ENCODE measurements at places on chromosomes 13 and 19.

DNA sequence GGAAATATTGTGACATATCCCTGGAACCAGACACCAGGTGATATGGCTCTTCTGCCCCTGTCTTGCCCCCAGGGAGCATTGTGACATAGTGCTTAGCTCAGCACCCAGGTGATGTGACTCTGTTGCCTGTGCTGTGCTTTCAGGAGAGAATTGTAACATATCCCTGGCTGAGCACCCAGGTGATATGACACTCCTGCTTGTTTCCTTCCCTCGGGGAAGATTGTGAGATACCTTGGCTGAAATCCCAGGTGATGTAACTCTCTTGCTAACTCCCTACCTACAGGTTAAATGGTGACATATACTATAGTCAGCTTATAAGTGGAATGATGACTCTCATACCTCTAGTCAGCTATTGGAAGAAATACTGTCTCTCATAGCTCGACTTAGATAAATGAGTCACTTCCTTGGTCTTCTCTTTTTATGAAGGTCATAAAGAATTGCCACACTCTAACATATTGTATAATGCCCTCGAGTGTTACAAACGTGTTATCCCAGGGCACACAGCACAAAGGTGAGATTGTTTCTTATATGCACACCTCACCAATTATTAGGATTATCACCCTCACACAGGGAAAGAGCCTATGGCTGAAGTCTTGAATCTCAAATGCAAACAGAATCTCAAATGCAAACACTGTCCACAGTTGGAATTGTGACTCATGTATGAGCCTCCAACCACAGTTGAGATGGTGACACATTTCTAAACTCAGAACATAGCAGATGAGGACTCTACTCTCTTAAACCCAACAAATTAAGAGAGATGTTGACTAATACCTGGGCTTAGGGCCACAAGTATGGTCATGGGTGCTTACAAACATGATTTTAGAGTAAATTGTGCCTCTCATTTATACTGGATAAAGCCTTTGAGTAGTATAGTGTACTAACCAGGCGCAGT is 32.7 kb upstream of the ZNF254 start:
- DNase-seq = no peak

GRCh38 chr13:88704600-88705275 is 1033.6 kb downstream of the SLITRK5 start:
- no peak for DNase-seq

DNA sequence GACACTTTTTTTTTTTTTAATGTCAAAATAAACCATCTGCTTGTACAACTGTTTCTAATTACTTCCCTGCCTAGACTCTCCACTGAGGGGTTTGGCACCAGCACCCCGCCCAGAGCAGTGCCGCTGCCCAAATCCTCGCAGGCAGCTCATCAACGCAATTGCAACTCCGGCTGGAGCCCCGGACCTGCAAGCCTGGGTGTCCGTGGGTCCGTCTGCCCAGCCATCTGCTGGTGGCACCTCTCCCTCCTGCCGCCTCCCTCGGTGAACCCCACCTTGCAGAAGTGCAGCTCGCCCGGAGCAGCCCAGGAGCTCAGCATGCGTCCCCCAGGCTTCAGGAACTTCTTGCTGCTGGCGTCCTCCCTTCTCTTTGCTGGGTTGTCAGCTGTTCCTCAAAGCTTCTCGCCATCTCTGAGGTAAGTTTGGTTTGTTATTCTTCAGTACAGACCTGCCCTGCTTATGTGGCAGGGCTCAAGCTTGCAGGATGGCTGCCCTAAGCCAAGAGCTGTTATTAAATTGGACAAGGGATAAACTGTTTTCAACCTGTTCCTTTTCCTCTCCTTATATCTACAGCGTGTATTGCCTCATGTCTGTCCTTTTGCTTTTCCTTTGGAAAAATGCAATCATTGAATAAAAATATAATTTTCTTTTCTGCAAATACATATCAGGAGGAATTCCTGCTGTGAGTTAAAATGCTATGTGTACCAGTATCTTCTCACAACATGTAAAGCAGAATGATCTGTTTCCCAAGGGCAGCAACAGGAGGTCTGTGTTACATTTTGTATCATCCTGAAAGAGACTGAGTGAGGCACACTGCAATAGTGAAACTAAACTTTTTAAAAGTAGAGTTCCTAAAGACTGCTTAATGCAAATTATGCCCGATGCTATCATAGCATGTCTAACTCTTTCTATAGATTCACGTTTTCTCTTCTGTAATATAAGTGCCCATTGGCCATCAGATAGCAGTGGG is at the start of gene ITGBL1:
Gene ITGBL1 (plus strand): TSS at position 157 of the 967 bp plus-strand sequence. CDS start 159 bp downstream, at position 316.
- DNase-seq = no peak

GRCh38 chr13:111639196-111639705 is 318.8 kb downstream of the TEX29 start:
- DNase-seq = no peak

DNA sequence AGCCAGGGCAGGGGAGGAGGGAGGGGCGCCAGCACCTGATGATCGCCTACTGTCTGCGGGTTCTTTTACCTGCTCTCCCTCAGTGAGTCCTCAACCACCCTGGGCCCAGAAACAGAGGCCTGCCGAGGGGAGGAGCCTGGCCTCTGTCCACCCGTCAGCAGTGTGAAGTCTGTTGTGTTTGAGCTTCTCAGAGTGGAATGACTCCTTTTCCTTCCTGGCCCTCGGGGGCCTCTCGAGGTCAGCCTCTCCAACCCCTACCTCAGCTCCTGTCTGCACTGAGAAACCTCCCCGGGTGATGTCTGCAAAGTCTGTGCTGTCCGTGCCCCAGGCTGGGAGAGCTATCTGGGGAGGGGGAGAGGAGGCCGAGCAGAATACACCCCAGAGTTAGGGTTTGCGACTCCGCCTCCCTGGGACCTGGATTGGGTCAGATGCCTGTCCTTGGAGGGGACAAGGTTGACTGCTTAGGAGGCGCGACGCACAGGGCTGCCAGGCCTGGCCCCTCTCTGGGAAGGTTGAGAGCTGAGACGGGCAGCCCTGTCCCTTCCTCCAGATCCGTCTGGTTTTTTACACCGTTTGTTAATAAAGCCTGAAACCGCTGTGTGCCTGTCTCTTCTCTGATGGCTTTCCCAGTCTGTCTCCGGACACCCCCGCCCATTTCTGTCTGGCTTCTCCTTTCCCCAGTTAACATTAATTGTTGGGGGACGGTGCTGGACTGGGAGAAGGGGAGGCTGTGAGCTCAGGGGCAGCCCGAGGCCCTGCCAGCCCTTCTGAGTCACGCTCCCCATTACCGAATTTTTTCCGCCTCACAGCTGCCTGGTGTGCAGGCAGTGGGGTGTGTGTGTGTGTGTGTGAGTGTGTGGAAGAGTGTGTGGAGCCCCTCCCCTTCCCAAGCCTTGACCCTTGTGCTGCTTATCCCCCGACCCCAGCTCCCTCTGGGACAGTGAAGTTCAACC is 989 bp upstream of the SSC5D start:
- DNase-seq = no peak

DNA sequence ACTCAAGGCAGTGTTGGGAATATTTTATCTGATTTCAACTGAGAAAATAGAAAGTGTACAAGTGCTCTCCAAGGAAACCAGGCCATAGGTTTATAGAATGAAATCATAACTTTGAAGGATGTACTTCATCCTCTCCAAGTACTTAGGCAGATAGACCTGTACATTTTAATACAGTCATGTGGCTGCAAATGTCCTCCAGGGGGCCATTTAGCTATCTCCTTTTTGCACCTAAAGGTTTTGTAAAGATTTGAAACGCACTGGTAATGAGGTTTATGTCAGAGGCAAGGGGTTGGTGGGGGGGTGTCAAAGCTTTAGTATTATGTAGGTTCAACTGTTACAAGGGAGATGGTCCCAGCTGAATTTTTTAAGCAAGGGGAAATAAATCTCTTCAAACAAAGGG is 364.4 kb downstream of the DCT start:
- DNase-seq = no peak

DNA sequence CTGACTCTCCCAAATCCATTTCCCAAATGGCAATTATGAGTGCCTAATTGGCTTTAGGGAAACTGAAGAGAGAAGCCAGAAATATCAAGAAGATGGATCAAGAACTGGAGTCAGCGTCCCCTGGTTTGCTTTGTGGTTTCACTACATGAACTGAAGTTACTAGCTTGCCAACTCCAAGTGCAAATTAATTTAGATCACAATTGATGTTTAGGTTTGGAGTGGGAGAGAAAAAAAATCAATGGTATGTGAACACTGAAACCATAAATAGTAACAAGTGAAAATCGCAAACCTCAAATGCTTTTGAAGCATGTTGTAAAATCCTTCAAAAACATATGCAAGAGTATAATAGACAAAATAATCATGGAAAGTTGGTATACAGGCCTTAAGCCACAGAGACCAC is 1528.6 kb upstream of the SLC10A2 start:
- no peak for DNase-seq

DNA sequence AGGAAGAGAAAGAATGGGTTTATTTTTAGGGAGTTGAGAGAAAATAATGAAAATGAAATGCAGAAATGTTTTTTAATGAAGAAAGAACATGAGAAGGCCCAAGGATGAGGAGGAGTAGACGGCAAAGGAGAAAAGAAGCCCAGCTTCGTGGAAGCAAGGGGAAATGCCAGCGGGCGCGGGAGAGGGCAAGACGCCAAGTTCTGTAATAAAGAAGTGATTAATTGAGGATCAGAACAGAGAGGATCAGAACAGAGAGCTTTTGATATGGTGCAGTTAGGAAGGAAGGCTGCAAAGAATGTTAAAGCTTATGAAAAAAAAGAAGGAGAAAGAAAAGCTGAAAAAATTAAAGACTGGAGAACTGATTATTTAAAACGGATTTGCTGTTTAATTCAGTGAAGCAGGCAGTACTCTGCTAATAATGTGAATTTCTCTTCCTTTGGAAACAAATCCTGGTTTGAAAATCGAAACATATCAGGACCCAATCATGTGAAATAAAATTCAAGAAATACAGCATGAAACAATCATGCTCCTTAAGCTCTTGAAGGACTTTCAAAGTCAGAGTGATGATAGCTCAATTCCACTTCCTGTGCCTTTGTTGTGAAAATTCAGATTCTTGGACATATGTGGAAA is 99.3 kb upstream of the SOX1 start:
- no peak for DNase-seq

DNA sequence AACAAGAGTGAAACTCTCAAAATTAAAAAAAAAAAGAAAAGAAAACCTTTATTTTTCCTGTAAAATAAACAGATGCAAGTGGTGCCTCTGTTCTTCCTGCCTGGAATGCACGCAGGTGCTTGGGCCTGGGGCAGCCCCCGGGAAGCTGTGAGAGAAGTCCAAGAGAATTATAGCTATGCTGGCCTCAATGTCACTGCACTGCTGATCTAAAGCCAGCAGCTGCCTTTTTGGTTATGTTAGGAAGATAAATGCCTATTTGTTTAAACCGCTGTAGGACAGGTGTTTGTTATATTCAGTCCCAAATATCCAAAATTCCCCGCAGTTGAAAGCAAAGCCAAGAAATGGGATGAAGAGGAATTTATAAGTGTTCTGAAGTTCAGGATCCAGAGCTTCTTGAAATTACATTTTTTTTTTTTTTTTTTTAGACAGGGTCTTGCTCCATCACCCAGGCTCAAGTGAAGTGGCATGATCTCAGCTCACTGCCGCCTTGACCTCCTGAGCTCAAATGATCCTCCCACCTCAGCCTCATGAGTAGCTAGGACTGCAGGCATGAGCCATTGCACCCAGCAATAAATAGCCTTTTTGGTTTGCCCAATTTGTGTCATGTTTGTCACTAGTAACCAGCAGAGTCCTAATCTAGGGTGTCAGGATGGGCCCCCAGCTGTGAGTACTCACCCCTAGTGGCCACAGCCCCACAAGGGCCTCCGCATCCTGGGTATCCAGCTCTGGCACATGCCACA is 2.2 kb downstream of the RINL start:
- DNase-seq = no peak

GRCh38 chr19:41998246-41999020 is 4.4 kb upstream of the ATP1A3 start:
- DNase-seq = peak; percentile 3

DNA sequence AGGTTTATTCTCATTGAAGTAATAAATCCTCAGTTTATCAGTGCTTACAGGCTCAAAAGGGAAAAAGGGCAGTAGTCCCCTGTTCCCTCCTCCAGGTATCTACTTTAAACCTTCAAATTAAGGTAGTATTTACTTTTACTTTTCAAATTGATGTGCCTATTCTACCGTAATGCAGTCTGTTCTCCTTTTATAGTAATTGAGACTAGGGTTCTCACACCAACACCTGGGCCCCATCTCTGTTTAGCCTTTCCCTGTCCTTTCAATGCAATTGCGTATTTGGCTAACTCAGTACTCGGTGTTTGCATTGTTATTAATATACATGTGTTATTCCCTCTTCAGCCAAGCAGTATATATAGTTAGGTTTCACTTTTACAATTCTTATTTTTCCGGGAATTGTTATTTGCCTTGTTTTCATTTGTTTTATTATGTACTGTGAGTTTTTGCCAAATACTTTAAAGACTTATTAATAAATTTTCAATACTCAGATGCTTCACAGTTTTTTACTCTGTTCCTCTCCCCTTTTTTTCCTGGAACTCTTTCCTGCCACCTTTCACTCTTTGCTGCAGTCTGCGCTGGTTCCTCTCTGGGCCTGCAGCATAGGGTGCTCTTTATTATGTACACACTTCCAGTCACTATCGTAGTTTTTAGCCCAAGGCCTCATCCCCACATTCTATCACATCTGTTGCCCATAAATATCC is 30.3 kb downstream of the USPL1 start:
- DNase-seq = peak; percentile 19

DNA sequence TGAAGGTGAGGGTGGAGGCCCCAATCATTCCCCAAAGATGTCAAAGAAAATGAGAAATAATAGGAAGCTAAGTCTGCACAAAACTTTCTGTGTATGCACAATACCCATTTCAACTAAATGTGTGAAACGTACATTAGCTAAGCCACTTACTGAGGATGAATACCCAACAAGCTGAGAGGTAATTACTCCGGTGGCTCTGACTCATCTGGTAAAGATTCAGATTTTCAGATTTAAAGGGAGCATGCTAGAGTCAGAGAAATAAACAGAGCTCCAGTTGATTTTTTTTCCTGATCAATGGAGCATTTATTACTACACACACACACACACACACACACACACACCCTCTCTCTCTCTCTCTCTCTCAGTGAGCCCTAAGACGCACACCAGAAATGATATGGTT is 194.8 kb upstream of the ARGLU1 start:
- no peak for DNase-seq

DNA sequence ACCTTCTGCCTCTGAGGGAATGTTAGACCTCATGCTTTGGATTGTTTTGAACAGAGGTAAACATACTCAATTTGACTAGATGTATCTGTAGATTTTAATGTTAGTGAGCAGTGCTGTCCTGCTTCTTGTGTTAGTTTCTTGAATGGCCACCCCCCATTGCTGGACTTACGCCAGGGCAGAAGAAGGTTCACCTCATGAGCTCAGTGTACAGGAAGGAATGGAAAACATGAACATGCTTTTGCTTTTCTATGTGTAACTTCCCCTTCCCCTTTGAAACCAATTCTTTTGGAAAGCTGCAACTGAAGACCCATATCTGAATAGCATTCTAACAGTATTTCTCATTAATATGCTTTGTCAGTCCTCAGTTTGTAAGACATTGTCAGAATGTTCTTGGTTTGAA is 32.3 kb downstream of the WASF3 start:
- no peak for DNase-seq

DNA sequence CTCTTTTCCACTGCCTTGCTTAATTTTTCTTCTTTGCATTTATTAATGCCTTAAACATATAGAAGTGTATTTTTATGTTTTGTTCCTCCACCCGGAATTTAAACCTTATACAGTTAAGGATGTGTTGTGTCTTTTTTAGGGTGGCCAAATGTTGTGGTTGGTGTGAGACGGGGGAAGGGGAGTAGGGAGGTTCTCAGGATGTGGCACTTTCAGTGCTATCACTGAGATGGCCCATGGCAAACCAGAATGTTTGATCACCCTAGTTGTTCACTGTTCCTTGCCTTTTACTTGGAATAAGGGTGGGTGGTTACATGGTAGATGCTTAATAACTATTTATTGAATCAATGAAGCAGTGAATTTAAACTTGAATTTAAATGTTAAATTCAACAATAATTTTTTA is 216.0 kb upstream of the SLITRK1 start:
- no peak for DNase-seq

Data from NCI-H1092 treated with DMSO at 0.1 percent for 48 hours (cell line).